ENCODE measurements at places on chromosomes 3 and 15.

DNA sequence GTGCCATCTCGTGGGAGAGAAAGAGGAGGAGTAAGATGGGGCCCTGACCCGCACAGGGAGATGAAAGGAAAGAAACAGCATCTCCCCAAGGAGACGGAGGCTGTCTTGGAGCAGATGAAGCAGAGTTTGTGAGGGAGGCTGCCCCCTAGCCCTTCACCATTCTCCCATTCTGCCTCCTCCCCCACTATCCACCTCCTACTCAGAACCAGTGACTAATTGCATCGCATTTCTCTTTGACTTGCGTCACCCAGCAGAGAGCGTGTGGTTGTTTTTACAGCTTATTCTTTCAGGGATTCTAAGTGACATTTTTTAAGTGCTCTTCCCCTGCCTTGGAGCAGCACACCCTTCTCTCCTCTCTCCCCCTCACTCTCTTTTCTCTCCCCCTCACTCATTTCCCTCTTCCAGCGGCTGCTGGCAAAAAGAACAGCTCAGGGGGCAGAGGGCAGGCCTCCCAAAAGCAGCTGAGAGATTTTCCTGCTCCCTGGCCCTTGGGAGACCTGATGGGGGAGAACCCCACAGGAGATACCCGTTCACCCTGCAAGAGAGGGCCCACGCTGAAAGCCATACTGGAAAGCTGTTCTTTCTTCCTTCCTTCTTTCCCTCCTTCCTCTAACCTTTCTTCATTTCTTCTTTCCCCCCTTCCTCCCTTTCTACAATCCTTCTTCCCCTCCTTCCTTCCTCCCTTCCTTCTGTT is 91.8 kb downstream of the MRPL46 start:
- DNase-seq, result no peak

DNA sequence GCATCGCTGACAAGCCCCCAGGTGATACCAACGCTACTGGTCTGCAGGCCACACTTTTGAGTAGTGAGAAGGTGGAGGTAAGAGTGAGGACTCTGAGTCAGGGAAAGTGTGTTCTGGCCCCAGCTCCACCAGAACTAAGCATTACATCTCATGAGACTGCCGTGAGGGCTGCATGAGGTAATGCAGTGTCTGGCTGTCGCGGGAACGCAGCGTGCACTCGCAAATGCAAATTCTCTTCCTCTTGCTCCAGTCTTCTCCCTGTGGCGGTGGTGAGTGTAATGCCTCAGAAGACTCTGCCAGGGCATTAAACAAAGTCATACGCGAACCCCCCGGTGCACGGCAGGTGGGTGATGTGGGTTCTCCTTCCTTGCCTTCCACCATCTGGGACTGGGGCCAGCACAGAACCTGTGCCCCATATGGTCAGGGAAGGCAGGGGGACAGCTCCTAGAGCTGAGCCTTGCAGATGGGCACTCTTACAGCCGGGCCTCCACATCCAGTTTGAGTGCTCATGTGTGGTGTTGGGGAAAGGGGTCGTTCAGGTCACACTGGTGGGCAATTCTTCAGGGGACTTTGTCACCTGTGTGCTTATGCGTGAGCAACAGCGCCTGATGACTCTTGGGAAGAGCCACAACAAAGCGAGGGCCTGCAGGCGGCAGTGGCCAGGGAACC is 175.8 kb downstream of the XXYLT1 start:
- DNase-seq, result no peak

DNA sequence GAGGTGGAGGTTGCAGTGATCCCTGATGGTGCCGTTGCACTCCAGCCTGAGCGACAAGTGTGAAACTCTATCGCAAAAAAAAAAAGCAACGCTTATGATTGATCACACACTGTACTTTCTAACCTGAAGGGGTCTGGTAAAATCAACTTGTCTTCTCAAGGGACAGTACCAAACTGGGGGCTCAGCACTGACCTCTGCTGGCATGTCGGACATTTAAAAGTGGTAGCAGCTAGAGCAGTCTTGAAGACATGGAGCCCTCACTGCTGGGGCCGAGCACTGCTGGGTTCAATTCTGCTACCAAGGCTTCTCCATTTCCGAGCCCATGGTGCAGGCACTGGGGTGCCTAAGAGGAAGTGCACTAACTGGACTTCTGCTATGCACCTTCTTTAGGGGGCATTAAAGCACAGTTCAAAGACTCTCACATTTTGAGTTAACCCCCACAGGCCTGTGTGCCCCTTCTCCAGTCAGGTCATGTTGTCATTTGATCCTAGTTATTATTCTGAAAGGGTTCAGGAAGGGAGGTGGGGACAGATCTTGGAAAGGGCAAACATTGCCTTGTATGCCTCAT is 26.4 kb upstream of the LAMP3 start:
- DNase-seq, result no peak

GRCh38 chr15:75033809-75034208 is 10.4 kb downstream of the PPCDC start:
- DNase-seq, result no peak

DNA sequence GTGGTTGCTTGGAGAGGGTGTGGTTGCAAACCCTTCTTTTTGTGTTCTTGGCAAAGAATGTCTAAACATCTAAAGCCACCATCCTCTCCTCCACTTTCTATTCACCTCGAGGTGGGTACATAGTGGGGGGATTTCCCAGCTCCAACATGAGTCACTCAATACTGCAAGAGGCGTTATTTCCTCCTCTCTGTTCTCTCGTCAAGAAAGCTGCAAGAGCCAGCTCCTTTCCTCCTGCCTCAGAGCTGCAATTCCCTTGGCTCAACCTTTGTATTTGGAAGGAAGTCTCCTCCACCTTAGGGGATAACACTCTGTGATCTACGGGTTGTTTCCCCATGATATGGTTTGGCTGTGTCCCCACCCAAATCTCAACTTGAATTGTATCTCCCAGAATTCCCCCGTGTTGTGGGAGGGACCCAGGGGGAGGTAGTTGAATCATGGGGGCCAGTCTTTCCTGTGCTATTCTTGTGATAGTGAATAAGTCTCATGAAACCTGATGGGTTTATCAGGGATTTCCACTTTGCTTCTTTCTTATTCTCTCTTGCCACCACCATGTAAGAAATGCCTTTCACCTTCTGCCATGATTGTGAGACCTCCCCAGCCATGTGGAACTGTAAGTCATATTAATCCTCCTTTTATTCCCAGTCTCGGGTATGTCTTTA is 138.4 kb downstream of the PLCL2 start:
- peak; percentile 49 for DNase-seq

DNA sequence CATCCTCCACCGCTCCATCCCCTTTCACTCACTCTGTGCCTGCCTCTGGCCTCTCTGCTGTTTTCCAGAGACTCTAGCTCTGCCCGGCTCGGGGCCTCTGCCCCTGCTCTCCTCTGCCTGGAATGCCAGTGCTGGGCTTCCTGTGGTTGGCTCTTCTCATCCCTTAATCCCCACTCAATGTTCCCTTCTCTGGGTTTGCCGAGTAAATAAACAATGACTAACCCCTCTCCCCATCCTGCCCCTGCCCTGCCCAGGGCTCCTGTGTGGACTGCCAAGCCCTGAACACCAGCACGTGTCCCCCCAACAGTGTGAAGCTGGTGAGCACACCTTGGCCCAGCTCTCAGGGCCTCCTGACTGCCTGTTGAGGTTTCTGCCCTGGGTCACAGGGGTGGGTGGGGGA is 12.2 kb downstream of the STAB1 start:
- no peak for DNase-seq

DNA sequence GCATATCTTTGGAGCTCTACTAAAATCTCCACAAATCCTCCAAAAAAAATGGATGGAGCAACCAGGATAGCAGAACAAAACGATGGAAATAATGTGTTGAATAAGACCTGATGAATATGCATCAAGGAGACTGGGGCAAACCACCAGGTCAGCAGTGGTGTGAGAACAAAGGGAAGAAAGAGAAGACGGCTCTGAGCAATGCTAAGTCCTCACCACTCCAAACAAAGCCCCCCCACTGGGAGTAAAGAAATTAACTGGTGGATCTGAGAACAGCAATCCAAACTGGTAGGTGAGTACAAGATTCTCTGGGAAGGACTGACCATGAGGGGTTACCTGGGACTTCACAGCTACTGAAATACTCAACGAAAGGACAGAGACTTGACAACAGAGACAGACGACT is 977.3 kb downstream of the TBL1XR1 start:
- no peak for DNase-seq
